Left lung (tissue), 14 donors: ENCODE measurements at places on chromosomes 2 and 18. TPM values are rescaled to one million over a fixed set of nuclear protein-coding genes. Genes with fewer than 3 reads are reported as not detected.
A peak's percentile ranks its signal among the peaks of the same experiment; 100 is the strongest.

DNA sequence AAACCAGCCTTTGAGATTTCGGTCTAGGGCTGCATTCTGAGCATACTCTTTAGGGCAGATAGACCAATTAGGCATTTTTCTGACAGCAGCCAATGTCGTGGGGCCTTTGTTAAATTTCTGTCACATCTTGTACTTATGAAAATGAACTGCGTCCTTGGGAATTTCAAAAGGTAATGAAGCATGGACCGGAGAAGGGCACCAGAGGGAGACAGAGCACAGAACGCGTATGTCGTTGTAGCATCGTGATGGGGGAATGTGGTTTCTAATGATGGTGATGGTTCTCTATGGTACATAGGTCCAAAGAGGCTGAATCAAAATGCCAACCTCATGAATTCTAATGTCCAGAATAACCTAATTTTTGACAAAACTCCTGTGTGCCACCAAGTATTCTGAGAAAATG is 483.9 kb upstream of the CRIM1 start:
- DNase-seq, result no peak

DNA sequence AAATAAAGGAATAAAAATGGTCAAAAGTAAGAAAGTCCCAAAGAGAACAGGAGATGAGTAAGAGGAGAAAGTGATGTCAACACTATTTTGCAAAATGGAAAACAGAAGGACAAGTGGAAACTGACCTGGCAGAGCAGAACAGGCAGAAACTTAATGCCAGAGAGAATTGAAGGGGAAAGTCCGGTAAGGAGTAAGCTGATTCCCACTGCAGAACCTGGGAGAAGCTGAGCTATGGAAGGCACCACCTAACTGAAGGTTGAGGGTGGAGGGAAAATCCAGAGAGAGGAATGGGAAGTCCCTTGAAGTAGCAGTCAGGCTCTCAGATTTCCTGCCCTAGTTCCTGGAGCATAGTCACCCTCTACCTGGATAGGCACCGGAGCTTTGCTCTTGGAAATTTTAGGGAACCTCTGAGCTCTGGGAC is 59.8 kb downstream of the MOGAT1 start:
- DNase-seq, result no peak

DNA sequence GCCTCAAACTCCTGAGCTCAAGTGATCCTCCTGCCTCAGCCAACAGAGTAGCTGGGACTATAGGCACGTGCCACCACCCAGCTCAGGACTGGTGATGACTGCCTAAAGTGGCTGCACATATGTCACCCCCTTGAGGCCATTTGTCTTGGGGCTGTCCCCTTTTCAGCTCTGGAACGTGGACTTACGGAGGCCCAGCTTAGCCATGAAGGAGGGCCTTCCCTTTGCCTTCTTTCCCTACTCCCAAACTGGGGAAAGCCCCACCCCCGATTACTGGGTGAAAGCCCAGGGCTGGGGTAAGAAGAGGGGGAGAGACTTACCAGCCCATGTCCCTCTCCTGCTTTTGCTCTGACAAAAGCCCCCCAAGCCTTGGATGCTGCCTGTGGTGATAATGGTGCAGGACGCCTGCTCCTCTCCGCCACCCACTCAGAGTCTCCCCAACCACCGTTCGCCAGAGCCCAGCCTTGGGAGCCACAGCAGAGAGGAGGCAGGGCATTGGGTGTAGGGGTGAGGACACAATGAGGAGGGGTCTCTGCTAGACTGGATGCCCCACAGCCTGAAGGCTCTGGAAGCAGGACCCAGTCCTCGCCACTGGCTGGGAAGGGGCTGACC is 2.5 kb upstream of the DUSP2 start:
- DNase-seq, result no peak

DNA sequence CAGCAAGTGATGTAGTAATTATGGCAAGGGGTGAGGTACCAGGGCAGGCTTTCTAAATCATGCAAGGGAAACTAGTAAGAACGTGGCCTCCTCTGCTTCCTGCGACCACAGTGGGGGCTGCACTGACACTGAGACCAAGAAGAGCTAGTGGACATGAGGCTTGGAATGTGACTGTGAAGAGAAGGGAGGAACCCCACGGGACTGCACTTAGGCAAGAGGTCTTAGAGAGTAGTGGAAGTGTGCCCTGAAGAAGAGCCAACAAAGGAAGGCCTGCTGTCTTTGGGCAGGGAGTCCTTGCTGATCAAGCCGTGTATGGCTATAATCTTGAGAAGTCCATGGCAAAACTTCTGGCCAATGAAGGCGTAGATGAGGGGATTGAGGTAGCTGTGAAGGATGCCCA is 8.9 kb upstream of the RUFY4 start:
- no peak for DNase-seq

The IL1R2 gene
- 0.68 TPM for polyA plus RNA-seq

The HPCAL1 gene
- polyA plus RNA-seq, result 58.1 TPM

DNA sequence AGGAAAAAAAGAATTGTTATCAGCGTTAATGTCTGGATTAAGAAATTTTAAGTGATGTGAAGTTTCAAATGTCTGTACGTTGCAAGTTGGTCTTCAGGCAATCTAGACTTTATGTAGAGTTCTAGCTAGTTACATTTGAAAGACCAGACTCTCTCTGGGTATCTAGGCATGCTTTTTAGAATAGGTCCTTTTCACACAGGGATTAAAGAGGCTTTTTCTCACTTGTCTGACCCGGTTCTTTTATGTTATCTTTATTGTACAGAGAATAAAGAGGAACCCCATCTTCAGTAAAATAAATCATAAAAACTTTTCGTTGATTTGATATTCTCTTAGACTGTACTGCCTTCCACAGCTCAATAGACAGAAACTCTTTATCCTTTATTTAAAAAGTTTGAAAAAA is 8.5 kb upstream of the EML6 start:
- no peak for DNase-seq

The SF3B1 gene
- polyA plus RNA-seq, result 484 TPM

The FSHR gene
- not detected for polyA plus RNA-seq

- DNase-seq, result no peak
These were observed 39.3 kb downstream of the RTP5 start for GRCh38 chr2:241908686-241909420.

DNA sequence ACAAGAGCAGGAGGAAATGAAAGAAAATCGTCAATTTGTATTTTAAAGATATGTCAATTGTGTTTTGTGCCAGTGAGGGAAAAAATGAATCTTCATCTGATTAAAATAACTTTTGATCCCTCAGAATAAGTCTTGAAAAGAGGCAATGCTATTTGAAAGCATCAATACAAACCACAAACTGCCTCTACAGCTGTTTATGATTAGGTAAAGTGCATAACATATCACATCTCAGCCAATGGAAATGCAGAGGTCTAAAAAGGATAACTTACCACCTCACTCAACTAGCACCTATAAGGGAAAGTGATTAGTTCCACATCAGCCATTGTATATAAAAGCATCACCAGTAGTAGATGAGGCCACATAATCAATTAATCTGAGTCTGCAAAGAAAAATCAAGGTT is 492.2 kb upstream of the CDH2 start:
- DNase-seq, result no peak

- DNase-seq, result no peak
These were observed 151.4 kb upstream of the XPO1 start for GRCh38 chr2:61689568-61689967.

DNA sequence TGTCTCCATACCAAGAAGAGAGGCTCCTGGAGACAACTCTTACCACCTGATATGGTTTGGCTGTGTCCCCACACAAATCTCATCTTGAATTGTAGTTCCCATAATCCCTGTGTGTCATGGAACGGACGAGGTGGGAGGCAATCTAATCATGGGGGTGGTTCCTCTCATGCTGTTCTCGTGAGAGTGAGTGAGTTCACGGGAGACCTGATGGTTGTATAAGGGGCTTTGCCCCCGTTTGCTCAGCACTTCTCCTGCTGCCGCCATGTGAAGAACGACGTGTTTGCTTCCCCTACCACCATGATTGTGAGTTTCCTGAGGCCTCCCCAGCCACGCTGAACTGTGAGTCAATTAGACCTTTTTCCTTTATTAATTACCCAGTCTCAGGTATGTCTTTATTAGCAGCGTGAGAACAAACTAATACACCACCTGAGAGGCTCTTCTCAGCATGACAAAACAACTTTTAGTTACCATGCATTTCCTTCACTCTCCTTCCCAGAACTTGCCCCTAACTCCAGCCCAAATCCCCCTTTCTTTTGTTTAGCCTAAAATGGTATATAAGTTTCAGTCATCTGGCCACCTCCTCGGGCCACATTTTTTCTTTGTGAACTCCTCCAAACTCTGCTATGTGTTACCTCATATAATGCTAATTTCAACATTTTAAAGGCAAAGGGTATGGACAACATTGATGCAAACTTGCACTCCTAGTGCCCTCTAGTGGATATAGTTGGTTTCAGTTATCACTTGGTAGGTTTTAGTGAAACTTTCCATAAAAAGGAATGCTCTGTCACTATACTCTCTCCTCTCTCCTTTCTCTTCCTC is 58.6 kb upstream of the SLC25A52 start:
- DNase-seq, result peak; percentile 60

GRCh38 chr18:75240433-75240832 is 29.8 kb downstream of the TSHZ1 start:
- DNase-seq, result no peak

The SIGLEC15 gene
- polyA plus RNA-seq, result 0.33 TPM

DNA sequence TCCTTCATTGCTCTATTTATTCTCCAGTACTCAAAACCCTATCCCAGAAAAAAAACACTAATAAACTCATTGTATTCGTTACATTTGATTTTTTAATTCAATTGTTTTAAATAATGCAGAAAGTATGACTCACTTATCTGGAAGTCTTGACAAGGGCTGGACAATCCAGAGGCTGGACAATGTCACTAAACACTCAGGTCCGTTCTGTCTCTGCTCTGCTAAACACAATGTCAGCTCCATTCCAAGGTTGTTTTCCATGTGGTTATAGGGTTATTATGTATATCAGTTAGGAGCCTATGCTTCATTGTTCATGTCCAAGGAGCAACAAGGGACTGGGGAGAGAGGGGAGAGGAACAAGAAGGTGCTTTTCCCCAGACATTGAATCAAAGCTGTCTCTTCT is 125.5 kb downstream of the IRS1 start:
- no peak for DNase-seq

- DNase-seq, result no peak
These were observed 136.1 kb upstream of the NRP2 start for GRCh38 chr2:205545971-205546816.

DNA sequence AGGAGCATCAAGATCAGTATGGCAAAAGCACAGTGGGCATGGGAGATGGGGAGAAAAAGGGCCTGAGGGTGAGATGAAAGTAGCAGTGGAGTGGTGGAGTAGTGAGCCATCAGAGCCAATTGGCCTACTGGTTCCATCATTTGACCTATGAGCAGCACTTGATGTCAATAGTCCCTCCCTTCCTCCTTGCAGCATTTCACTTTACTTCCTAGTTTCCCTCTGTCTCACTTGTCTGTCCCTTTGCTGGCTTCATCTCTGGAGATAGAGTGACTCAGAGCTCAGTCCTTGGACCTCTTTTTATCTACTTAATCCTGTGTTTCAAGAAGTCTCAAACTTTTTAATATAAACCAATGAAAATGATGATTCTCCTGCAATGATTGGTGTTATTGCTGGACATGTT is 32.1 kb downstream of the FBXO48 start:
- DNase-seq, result no peak

The ST8SIA3 gene
- polyA plus RNA-seq, result 0.08 TPM

GRCh38 chr2:126981476-126981875 is 82.8 kb downstream of the TEX51 start:
- DNase-seq, result no peak

The TRPM8 gene
- 0.40 TPM for polyA plus RNA-seq

DNA sequence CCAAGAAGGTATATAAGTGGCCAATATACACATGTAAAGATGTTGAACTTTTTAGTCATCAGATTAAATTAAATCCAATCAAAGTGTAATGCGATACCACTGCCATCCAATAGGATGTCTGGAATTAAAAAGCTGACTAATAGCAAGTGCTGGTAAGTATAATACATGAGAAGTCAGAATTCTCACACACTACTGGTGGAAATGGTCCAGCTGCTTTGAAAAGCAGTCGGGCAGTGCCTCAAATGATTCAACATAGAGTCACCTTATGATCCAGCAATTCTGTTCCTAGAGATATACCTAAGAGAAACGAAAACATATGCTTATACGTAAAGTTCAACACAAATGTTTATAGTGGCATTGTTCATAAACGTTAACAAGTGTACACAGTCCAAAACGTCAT is 124.1 kb upstream of the MYT1L start:
- no peak for DNase-seq

GRCh38 chr2:187442378-187442777 is 5.7 kb downstream of the CALCRL start:
- no peak for DNase-seq

DNA sequence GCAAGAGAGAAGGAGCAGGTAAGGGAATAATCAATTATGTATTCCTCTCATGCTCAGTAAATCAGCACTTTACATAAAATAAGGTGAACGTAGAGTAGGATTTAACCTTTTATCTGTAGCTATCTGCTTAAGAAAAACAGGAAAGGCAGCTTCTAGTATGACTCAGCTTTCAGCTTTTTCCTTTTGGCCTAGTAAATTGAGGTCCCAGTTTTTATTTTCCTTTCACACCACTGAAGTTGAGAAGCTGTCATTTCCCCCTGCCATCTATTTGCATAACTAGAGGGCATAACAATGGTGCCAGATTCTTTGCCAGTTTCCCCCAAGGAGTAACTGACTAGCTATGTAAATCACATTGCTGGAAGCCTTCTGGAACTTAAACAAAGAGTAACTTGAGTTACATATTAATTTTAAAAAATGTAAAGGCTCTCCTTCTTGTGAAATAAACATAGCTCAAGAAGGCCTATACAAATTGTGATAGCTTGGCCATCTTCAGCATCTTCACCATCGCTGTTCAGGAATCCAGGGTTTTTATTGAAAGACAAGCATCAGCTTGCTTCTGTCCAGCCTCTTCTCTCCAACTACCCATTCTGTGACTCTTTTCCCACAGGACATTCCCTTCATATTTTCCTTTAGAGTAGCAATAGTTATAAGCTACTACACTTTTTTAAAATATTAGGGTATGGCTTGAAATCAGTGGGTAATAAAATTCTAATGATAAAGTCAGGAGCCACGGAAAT is 97.0 kb downstream of the KYNU start:
- no peak for DNase-seq

GRCh38 chr2:96344011-96344410 is 8.4 kb downstream of the NCAPH start:
- no peak for DNase-seq

GRCh38 chr2:171158790-171159371 is 1.8 kb downstream of the TLK1 start:
- DNase-seq, result no peak

DNA sequence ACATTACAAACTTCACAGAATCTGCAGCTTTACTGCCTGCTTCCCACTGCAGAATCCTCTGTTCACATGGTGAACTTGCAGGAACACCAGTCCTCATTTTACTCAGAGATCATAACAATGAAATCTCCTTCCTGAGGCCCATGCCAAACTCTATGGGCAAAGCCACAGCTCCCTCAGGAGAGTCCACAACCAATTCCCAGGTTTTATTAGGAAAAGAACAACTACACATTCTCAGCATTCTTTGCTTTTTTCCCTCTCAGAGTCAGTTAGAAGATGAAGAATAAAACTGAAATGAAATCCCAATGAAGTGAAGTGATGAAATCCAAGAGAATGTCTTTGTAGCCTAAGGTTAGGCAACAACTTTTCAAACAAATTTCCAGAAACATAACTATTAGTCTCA is 233.7 kb downstream of the DSEL start:
- no peak for DNase-seq
